OCI-LY7 (cell line): ENCODE measurements at places on chromosomes 12 and 14.

DNA sequence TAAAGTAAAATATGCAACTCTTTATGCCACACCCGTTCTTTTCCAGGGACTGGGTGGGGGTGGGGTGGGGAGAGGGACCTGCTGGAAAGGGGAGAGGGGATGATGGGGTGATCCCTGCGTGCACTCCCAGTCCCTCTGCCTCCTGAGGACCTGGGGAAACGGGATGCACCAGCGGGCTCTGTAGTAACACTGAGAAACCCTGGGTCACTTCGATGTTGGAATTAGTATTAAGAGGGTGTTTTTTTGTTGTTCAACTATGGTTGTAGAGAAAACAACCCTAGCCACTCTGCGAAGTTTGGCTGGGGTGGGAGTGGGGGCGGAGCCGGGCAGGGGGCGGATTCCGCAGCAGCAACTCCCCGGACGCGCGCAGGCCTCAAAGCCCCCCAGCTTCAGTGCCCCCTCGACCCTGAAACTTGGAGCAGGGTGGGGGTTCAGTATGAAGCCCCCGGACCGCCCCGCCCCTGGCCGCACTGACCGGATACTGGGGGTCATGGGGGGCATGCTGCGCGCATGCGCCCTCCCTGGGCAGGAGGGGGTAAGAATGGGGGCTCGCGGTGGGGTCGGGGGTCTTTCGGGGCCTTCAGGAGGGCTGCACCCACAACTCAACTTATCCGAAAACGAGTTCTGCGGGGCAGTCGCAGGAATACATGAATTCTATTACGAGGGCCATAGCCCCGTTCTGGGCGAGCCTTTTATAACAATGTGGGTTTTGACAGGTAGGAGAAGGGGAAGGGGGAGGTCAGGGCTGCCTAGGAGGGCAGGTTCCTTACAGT is 1.3 kb upstream of the ARHGEF25 start:
- no peak for DNase-seq

- DNase-seq = no peak
Observed at GRCh38 chr12:56062996-56063395, 17.0 kb upstream of the ERBB3 start.

- DNase-seq = no peak
Observed at GRCh38 chr14:101243587-101244338, 317.5 kb upstream of the DIO3 start.

- no peak for DNase-seq
Observed at GRCh38 chr12:121786440-121786825, 7.1 kb downstream of the RHOF start.

GRCh38 chr12:12541782-12542181 is 20.9 kb downstream of the DUSP16 start:
- DNase-seq = no peak

DNA sequence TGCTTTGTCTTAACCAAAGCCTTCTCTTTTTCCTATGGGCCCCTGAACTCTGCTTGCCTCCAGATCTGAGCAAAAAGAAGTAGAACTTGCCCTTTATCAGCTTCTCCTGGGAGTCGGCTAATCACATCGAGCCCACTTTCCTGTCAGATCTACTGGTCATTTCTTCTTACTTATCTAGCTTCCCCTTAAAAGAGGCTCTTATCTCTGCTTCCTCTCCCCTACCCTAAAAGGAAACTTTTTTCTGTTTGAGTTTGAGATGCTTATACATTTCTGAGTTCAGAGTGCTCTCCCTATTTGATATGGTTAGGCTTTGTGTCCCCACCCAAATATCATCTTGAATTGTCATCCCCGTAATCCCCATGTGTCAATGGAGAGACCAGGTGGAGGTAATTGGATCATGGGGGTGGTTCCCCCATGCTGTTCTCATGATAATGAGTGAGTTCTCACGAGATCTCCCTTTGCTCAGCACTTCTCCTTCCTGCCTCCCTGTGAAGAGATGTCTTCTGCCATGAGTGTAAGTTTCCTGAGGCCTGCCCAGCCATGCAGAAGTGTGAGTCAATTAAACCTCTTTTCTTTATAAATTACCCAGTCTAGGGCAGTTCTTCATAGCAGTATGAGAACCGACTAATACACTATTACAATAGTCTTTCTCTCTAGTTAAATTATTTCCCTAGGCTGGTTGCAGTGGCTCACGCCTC is 114.7 kb upstream of the AMN1 start:
- DNase-seq = no peak

- no peak for DNase-seq
Observed at GRCh38 chr12:14281539-14281938, 83.9 kb upstream of the ATF7IP start.

DNA sequence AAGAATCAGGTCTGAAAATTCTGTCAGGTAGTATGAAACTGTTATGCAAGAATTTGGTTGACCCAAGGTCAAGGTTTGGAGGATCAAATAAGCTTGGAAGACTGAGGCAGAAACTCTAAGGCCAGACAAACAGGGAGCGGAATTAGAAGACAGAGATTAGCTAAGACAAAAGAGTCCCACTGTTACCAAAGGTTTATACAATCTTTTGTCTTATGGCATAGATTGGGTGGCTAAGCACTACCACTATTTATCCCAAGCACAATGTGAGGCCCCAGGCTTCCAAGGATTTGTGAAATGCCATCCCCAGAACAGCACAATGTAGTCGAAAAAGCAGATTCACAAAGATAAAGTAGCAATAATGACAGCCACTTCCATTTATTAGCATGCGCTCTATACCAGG is 311.2 kb downstream of the SEC23A start:
- no peak for DNase-seq

GRCh38 chr12:79706676-79707075 is 15.9 kb upstream of the PAWR start:
- DNase-seq = no peak

- no peak for DNase-seq
Observed at GRCh38 chr12:68773582-68773981, 27.6 kb downstream of the SLC35E3 start.

DNA sequence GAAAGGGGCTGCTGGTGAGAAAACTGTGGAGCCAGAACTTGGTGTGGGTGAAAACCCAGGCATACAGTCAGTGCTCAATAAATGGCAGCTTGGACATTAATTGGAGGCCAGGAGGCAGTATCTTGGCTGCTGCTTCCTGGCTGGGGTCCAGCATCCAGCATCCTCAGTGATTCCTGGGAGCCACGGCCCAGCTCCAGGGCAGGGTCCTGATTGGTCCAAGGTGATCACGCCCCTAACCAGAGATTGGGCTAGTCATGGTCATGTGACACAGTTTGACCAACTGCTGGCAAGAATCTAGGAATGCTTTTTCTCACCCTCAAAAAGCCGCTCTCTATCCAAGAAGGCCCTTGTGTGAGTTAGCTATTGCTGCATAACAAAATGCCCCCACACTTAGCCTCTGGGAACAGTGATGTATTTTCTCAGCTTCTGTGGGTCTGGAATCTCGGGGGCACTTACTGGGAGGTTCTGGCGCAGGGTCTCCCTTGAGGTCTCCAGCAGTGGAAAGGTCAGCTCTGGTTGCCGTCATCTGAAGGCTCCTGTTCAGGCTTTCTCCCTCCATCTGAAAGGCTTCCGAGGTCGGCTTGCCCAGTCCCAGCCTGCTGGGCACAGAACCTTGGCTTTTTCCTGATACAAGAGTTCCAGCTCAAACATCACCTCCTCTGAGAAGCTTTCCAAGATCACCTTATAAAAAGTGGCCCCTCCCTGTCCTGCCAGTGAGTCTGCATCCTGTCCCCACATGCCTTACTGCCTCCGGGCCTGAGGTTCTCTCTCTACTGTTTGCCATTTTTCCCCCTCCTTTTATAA is 119.2 kb upstream of the NCOR2 start:
- DNase-seq = no peak

- no peak for DNase-seq
Observed at GRCh38 chr14:81557146-81557545, 23.5 kb upstream of the SEL1L start.

- no peak for DNase-seq
Observed at GRCh38 chr14:89017417-89017816, 193.0 kb downstream of the TTC8 start.

- DNase-seq = no peak
Observed at GRCh38 chr12:58895053-58895452, 25.3 kb downstream of the LRIG3 start.

DNA sequence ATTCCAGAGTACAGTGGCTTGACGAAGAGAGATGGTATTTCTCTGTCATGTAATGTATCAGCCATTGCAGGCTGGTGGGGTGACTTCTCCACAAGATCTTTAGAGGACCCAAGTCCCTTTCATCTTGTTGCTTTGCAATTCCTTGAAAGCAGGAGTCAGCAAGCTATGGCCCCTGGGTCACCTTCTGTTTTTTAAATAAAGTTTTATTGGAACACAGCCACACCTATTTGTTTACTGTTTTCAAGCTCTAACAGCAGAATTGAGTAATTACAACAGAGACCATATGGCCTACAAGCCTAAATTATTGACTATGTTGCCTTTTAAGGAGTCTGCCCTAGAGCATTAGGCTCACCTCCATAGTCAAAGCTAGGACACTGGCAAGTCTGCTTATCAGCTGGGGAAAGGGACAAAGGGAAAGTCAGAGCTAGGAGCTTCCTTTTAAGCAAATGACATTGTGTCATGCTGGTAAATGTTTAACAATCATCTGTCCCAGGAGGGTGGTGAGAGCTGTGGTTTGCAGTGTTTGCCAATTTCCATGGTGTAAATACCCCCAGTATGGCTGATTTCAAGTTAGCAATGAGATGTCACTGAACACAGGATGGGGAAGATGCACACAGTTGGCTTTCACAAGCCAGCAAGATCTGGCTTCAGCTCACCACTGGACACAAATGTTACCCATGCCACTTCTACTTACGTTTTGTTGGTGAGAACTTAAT is 87.7 kb upstream of the PWP1 start:
- DNase-seq = no peak

- no peak for DNase-seq
Observed at GRCh38 chr14:76446921-76447320, 71.0 kb downstream of the ESRRB start.

GRCh38 chr12:104521731-104522130 is 65.0 kb downstream of the CHST11 start:
- DNase-seq = no peak

GRCh38 chr12:130661486-130662255 is 54.4 kb downstream of the RIMBP2 start:
- DNase-seq = no peak

GRCh38 chr14:99316281-99317163 is 44.5 kb upstream of the BCL11B start:
- DNase-seq = no peak
